ENCODE measurements at places on chromosomes 16 and 17.

GRCh38 chr16:77213542-77214106, 14.4 kb downstream of the SYCE1L start:
- DNase-seq, result peak; percentile 93

DNA sequence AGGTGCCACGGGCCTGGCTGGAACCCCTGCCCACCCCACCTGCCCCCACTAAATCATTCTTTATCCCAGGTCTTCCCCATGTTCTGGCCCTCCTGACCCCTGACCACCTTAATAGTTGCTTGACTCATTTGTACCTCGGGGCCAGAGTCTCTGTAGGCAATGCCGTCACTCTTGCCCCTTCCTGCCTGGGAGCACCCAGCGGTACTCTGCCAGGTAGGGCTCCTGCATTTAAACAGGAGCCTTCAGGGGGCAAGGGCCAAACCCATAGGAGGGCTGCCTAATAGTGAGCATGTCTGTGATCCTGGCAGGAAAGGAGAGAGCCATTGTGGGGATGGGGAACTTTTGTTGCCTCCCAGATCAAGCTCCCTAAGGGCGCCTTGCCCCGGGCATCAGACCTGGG, 8.8 kb upstream of the ITGA3 start:
- no peak for DNase-seq

GRCh38 chr16:66275775-66276428, 90.6 kb upstream of the CDH5 start:
- DNase-seq, result peak; percentile 66

- DNase-seq, result no peak
Observed at GRCh38 chr17:40514013-40514875, 12.8 kb upstream of the TNS4 start.

GRCh38 chr16:70512456-70512855, 10.9 kb downstream of the COG4 start:
- peak; percentile 79 for DNase-seq

- DNase-seq, result no peak
Observed at GRCh38 chr16:68790944-68791343, 52.4 kb upstream of the TANGO6 start.

DNA sequence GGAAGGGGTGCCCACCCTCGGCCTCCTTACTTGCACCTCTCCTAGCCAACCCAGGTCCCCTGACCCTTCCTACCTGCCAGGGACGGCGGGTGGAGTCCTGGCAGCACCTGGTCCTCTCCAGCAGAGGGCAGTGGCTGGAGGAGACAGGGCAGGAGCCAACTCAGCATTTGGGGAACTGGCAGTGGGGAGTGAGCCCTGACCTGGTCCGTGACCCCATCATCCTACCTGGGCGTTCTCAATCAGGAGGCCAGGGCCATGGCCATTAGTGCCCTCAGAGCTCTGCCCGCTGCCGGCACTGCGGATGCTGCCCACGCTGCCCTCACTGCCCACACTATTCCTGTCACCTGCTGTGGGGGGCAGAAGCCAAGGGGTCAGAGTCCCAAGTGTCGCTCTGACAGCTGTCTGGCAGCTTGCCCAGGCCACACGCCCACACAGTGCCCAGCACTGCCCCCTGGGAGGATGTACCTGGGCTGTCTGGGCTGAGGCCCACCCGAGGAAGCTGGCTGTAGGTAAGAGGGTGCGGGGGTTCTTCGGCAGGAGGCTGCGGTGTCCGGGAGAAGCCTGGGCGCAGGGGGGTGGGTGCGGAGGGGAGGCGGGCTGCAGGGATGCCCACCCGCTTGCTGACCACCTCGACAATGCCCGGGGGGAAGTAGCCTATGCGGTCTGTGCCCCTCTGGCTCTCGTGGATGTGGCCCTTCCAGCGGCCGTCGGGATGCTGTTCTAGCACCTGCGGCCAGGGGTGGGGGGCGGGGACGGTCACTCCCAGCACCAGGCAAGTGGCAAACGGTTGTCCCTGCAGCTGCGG, 10.8 kb downstream of the CASKIN2 start:
- DNase-seq, result no peak

GRCh38 chr17:49585422-49586027, 9.9 kb downstream of the NXPH3 start:
- DNase-seq, result no peak

- DNase-seq, result no peak
Observed at GRCh38 chr16:71767060-71767900, 41.4 kb downstream of the AP1G1 start.

DNA sequence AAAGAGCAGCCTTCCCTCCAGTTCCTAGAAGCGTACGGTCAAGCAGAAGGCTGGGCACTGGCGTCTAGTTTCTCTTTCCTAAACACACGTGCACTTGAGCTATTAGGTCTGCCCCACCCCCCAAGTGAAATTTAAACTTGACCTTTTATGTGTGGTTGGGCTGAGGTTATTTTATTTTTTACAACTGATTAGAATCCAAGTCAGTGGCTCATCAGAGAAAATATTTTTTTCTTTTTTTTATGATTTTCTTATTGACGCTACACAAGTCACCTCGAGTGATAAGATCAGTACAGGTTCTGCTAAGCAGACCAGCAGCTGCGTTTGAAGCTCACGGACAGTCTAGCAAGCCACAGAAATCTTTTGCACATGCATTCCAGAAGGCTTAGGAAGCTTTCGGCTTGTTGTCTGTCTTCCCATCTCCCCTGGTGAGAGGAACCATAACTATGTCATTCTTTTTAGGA, 95.1 kb downstream of the ZFHX3 start:
- peak; percentile 85 for DNase-seq

DNA sequence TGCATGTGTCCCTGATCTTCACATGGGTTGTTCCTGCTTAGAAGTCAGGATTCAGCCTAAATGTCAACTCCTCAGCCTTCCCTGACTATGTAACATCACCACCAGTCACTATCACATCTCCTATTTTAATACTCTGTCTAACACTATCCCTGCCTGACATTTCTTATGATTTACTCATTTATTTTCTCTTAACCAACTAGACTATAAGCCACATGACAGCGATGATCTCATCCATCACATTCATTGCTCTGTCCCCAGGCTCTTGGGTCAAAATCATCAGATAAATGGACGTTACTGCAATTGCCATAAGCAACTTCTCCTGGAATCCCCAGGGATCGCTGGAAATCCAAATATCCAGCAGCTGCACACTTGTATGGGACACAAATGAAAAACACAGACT, 15.7 kb downstream of the CDRT4 start:
- DNase-seq, result peak; percentile 62

DNA sequence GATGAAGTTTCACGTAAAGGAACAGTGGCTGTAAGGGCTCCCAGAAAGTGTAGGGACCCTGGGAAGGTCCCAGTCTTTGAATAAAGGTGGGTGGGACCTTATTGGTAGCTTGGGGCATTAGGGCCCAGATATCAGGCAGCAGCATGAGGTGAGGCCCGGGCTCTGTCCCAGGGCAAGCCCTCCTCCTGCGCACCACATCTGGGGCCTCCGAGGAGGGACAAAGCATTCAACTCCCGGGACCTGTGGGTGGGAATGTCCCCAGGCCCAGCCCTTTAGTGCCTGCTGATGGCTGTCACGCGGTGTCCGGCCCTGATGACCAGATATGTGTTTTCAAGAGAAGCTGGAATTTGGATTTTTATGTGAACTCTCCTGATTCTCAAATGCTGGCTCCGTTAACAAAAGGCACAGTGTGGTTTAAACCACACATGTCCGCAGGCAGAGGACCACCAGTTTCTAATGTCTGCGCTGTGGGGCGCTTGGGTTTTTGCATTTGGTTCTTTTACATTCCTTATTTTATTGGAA, 30.4 kb downstream of the RAI1 start:
- DNase-seq, result no peak

DNA sequence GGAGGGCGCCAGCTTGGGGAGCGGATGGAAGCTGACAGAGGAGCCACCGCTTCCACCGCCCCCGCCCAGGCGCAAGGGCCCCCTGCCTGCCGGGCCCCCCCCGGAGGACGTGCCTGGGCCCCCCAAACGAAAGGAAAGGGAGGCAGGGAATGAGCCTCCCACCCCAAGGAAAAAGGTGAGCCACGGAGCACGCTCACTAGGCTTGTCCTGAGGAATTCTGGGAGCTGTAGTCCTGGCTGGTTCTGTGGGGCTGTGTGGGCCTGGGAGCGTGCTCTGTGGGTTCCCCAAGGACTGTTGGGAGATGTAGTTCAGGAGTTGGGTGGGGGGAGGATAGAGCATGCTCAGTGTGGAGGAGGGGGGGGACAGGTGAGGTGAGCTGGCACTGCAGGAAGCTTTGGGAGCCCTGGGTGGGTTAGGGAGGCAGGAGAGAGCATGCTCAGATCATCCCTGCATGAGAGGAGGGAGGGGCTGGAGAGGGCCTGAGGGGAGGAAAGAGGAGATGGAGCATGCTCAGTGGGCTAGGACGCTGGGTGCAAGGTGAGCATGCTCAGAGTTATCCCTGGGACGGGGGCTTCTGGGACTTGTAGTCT, 4.5 kb downstream of the FBXL19 start:
- no peak for DNase-seq

- no peak for DNase-seq
Observed at GRCh38 chr16:78664811-78665772, 565.6 kb downstream of the WWOX start.

DNA sequence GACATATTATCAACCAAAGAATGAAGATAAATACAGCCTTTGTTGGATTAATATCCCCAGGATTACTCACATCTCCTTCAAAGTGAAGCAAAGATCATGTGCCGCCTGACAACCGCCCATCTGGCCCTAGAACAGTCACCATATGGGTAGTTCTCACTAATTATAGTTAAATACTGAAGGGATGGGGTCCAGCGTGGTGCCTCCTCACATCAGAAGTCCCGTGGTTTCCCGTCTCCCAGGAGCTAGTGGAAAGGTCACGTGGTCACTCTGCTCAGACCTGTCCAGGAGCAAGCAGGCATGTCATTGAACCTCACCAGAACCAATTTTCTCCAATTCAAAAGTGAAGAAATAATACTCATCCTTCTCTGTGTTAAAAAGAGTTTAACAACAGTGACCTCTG, 434.5 kb downstream of the SHISA9 start:
- DNase-seq, result no peak

DNA sequence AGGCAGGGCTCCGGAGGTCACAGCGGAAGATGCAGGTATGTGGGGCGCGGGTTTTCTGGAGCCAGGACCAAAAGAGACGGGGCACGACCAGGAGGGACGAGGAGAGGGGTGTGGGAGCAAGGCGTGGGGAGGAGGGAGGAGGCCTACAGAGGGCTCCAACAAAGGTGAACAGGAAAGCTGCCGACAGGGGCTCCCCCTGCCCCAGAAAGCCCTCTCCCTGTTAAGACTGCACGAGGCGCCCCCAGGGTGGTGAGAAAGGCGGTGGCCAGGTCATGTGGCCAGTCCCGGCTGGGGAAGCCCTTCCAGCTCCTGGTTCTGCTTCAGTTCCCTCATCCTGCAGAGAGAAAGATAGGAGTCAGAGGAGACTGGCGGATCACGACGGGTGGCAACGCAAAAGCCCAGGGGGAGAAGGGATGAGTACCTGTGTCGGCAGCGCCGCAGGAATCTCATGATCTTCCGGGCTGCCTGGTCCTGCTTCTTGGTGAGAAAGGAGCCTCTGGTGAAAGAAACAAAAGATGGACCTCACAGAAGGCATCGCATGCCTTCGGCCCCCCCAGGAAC, 949 bp upstream of the SPAG7 start:
- no peak for DNase-seq

GRCh38 chr17:83014940-83015910, 64.2 kb upstream of the METRNL start:
- no peak for DNase-seq

GRCh38 chr17:1908699-1909309, 79.0 kb downstream of the RPA1 start:
- DNase-seq, result peak; percentile 79

DNA sequence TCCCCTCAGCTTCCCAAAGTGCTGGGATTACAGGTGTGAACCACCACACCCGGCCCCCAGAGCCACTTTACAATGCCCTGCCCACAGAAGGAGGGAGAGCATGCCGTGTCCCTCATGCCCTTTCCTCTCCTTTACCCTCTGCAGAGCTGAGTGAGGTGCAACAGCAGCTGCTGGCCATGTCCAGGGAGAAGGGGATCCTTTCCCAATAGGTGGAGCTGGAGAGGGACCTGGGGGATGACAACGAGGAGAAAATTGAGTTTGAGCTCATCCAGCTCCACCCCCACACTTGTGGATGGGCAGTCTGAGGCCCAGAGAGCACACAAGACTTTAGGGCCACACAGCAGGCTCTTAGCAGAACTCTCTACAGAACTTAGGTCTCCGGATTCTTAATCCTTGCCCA, 7.9 kb upstream of the GSDMA start:
- no peak for DNase-seq

GRCh38 chr17:64599187-64599676, 62.9 kb downstream of the SMURF2 start:
- no peak for DNase-seq

GRCh38 chr17:37505333-37505732, 15.6 kb downstream of the DUSP14 start:
- no peak for DNase-seq

GRCh38 chr16:65540901-65541300, 419.0 kb upstream of the CDH11 start:
- no peak for DNase-seq

DNA sequence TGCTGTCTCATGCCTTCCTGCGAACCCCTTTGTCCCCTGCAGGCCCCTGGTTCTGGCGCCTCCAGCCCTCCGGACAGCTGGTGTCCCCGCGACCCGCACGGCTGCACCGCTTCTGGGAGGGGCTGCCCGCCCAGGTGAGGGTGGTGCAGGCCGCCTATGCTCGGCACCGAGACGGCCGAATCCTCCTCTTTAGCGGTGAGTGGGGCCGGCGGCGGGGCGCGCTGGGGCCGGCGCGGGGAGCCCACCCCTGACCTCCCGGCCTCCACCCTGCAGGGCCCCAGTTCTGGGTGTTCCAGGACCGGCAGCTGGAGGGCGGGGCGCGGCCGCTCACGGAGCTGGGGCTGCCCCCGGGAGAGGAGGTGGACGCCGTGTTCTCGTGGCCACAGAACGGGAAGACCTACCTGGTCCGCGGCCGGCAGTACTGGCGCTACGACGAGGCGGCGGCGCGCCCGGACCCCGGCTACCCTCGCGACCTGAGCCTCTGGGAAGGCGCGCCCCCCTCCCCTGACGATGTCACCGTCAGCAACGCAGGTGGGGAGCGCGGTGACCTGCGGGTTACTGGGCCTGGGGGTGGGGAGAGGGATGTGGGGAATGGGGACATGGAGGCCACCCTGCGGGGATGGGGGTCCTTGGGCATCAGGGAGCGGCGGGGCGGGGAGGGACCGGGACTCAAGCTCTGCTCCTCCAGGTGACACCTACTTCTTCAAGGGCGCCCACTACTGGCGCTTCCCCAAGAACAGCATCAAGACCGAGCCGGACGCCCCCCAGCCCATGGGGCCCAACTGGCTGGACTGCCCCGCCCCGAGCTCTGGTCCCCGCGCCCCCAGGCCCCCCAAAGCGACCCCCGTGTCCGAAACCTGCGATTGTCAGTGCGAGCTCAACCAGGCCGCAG, 7.1 kb upstream of the IL32 start:
- DNase-seq, result peak; percentile 41

GRCh38 chr16:53755026-53755910, 51.3 kb downstream of the FTO start:
- DNase-seq, result peak; percentile 26

Data from EL (cell line).